Activated CD4-positive, CD25-positive, alpha-beta regulatory T cell treated with anti-CD3 and anti-CD28 coated beads, Interleukin-2, amount 50 U/mL, for 72 hours (primary cell): ENCODE measurements at places on chromosomes 3 and 15.
A peak's percentile ranks its signal among the peaks of the same experiment; 100 is the strongest.

GRCh38 chr3:47380026-47380600, 708 bp upstream of the PTPN23 start:
- DNase-seq, result no peak

DNA sequence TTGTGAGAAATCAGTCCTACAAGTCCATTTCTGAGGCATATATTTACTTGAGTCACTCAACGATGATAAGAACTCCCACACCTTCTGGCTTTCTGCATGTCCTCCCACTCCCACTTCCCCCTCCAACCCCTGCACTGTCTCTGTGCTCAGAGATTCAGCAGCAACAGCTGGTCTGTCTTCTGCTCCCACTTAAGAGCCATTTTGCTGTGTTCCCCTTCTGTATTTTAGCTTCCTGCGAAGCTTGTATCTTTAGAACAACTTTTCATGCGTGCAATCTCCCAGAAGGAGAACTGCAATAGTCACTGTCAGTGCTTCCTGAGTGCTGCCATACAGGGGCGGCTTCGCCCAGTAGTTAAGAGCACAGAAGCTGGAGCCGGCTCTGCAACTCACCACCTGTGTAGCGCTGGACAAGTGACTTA, 90.0 kb upstream of the SPATA12 start:
- no peak for DNase-seq

DNA sequence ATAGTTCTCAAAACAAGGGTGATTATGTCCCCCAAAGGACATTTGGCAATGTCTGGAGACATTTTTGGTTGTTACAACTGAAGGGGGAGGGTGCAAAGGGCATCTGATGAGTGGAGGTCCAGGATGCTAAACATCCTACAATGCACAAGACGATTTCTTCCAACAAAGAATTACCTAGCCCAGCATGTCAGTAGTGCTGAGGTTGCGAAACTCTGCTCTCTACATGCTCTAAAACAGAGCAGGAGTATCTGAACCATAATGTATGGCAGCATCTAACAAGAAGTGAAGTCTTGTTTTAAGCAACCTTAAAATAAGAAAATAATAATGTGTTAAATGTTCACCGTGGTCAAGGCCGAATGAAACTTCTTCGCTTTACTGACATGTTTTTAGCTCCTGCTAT, 7.0 kb downstream of the GYG1 start:
- no peak for DNase-seq

- no peak for DNase-seq
These were observed 106.5 kb downstream of the NR2E3 start for GRCh38 chr15:71916834-71917233.

- DNase-seq, result peak; percentile 26
These were observed 32.3 kb downstream of the PSTPIP1 start for GRCh38 chr15:77027111-77027696.

DNA sequence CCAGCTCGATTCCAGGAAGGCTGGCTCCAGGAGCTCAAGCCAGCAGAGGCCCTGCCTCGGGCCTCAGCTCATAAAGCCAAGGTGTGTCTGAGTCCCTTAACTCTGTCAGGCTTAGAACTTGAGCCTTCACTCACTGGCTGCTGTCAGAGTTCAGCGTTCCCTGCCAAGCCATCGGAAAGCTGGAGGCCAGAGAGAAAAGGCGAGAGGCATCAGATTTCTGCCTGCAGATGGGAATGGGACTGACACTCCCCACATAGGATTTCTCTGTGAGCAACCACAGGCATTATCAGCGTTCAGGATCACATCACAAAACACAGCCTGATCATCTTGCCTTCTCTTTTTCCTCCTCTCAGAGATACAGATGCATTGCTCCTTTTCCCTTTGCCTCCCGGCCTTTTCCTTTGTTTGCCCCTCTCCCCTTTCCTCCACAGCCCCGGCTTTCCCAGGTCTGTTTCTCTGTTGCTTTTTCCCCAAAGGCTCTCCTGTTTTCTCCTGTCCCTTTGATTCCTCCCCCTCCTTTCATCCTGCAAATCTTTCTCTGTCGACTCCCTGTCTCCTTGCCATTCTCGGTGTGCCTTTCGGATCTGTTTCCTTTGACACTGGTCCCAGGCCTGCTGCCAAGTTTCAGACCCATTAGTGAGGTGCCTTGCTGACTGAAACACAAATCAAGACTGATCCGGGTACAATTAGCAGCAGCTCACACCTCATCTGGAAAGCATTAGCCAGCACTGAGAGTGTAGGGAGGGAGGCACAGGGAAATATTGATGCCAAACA, 44.5 kb upstream of the BOC start:
- DNase-seq, result no peak

DNA sequence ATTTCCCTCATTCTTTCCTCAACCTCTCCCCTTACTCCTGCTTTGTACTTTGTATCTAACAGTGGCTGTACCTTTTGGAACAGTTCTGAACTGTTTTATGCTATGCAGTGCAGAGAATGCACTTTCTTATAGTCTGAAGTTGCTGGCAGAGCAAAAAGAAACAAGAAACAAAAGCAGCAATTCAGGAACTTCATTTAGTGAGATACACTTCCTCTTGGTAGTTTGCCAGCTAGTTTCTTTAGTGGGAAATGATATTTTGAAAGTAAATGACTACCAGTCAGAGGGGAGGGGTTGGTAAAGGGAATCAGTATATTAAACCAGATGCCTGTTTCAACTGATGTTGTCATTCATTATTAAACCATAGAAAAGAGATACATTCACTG, 55.0 kb upstream of the CHD2 start:
- DNase-seq, result no peak

GRCh38 chr3:59876533-59877062, 826.8 kb upstream of the CFAP20DC start:
- no peak for DNase-seq

GRCh38 chr3:141878817-141879216, 2.4 kb downstream of the ATP1B3 start:
- DNase-seq, result no peak

- DNase-seq, result no peak
These were observed 1025.5 kb upstream of the NR2F2 start for GRCh38 chr15:95304947-95305400.

DNA sequence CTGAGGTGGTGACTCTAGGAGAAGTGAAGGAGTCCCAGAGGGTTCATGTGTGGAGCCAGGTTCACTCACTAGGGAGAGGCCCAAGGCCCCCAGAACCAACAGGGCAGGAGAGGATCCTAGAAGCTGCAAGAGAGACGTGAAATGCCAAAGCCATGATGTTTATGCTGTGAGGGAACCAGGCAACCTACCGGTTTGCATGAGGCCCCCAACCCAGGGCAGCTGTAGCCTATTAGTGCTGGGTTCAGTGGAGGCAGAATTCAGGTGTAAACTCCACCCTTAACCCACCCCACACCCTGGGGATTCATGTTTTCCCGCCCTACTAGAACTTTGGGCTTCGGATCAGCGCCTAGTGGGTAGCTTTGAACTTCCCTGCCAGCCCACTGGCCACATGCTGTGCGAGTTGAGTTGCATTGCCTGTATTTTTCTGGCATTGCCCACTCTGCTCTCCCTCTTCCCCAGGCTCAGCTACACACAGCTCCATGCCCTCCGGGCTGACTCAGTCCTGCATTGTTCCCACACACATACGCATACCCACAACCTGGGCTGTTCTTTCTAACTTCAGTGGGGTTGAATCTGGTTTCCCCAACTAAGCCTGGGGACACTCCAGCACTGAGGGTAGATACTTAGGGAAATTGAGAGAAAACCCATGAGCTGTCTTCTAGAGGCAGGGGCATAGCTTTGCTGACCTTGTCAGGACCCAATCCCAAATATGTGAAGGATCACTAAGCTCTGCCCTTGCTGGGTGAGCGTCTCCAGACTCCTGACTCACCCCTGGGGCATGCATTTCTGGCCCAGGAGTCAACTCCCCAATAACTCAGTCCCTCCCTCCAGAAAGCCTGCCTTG, 2.0 kb upstream of the ZBTB47 start:
- no peak for DNase-seq

GRCh38 chr15:43104426-43104825, 1.4 kb downstream of the UBR1 start:
- no peak for DNase-seq

DNA sequence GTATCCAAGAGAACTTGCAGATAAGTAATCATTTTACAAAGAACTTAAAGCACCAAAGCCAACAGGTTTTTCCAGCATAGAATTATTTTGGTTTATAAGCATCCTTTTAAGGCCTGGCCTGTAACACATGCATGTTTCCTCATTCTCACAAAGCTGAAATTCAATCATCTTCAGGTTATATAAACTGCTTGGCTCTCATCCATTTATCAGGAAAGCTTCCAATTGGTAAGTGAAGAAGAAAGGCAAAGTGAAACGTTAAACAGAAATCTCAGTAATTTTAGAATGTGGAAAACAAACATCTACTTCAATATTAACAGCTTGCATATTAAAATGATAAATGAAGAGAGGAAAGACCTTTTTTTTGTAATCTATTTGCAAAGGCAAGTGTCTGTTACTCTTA, 1.6 kb downstream of the SERP1 start:
- no peak for DNase-seq

- DNase-seq, result no peak
These were observed 65.5 kb upstream of the HRH1 start for GRCh38 chr3:11088831-11089230.

DNA sequence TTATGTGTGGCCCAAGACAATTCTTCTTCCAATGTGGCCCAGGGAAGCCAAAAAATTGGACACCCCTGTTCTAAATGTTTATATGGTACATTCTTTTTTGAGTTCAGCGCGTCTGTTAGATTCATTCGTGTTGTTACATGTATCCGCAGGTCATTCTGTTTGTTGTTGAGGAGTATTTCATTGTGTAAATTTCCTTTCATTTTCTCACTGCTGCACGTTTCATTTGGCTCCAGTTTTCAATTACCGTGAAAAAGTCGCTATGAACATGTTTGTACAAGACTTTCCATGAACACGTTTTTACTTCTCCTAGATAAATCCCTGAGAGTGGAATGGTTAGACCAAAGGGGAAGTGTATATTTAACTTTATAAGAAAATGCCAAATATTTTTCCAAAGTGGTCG, 7.5 kb upstream of the OPA1 start:
- no peak for DNase-seq

DNA sequence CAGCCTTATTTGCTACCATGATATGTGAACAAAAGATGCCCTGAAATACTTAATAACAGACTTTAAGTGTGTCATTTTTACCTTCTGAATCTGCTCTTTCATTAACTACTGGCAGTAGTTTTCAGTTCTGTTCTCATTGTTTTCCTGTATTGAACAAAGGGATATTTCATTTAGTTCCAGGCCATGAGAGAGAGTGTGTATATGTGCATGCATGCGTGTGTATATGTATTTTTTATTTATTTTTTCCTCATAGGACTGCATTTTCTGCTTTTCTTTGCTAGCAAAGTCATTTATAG, 46.8 kb upstream of the CRTC3 start:
- DNase-seq, result no peak
